ENCODE measurements at places on chromosomes 4 and X.

DNA sequence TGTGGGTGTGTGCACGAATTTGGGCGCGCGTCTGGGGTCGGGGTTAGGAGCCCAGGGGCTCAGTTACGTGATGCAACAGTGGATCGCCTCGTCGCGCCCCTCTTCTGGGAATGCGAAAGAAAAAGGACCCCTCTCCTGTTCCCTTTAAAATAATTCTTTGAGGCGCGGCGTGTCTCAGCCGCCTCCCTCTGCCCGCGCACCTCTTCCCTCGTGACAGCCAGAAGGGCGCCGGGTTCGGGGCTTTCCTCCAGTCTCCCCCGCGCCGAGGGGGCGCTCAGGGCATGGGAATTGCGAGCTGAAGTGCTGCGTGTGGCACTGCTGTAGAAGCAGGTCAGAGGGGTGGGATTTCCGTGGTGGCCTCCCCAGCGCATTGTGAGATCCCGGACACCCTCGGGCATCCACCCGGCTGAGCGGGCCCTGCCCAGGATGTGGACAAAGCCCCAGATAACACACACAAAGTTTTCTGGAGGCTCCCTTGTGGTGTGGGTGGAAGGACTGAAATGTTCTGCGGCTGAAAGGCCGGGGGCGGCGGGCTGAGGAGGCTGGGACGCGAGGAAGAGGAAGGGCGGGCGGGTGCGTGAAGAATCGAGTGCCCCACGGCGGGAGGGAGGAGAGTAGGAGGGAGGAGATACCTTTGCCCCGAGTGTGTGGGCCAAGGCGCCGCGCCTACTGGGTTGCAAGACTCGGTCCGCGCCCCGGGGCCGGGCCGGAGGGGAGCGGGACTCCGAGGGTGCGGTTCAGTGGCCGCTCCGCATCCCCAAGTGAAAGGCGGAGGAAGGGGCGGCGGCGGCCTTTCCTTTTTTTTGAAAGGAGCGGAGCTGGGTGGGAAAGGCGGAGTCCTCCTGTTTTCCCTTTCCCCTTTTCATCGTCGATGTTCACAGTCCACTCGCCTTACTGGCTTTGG lies 752 bp downstream of the SEPTIN11 start:
- peak; percentile 48 for DNase-seq

DNA sequence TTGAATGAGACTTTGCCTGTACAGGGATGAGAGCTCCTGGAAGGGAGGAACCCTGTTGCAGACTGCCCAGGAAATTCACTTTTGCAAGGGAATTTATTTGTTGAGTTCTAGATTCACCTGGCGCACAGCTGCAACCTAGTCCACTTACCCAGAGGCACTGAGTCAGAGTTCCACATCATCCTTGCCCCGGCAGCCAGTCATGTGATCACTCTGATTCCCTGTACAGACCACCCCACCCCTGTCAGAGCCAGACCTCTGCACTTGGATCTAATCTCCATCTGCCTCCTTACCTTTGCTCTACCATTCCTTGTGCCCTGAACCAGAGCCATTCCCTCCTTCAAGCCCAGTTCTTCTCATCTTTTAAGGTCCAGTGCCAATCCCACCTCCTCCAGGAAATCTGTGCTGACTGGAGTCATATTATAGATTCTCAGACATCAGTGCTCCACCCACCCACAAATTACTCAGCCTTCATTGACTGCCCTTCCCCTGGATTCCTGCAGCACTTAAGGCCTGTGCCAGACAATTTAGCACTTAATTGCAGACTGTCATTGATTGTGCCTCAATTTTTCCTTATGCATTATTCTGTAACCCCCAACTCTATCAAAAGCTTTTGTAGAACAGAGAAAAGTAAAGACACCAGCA lies 84.1 kb upstream of the MAGEA4 start:
- DNase-seq, result no peak

DNA sequence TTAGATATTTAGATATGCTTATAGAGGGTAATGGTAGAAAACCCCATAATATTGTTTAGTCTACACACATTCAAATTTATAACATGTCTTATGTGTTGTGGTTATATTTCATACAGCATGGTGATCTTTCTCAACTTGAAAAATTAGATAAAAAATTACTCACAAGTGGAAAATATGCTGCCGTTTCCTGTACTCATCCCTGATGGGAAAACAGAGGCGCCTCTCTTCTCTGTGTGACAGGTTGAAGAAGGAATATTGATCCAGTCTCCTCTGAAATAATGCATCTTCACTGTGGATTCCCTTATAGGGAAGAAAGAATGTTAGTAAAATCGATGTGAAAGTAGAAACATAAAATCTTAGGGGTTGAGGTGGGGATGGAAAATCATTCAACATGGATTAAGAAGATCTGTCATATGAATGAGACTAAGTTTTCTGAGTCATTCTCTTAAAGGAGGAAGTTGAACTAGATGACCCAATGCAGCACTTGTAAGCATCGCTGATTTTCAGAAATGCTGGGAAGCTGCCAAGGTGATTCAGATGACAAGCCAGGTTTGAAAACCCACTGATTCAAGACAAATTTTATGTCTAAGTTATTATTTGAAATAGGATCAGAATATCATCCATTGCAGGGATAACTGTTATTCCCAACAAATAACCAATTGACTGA lies 70.7 kb downstream of the ANKRD50 start:
- DNase-seq, result no peak

GRCh38 chrX:122868631-122869030 lies 315.4 kb upstream of the GRIA3 start:
- no peak for DNase-seq

GRCh38 chr4:40182954-40183353 lies 13.9 kb upstream of the RHOH start:
- no peak for DNase-seq

GRCh38 chr4:138500869-138501268 lies 258.7 kb upstream of the SLC7A11 start:
- no peak for DNase-seq

- DNase-seq, result no peak
These were observed 30.7 kb upstream of the RAPGEF2 start for GRCh38 chr4:159071969-159072765.

GRCh38 chr4:115969756-115970155 lies 856.3 kb upstream of the NDST4 start:
- peak; percentile 26 for DNase-seq

DNA sequence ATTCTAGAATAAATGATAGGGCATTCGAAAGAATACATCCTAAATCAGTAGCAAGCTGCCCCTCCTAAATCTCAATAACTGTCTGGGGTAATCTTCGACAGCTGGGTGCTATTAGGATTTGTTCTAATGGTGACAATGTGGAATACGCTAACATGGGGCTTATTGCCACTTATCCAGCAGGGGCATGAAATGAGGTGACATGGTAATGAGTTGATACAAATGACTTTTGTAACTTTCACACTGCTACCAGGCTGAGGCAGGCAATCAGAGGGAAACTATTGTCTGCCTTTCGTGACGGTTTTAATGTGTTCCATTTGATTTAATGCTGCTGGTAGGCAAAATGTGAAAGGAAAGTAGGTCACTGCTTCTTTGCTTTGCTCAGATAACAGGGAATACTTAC lies 1047.4 kb upstream of the PABPC4L start:
- no peak for DNase-seq

- DNase-seq, result no peak
These were observed 9.3 kb downstream of the NOX1 start for GRCh38 chrX:100864657-100865391.

- DNase-seq, result no peak
These were observed 49.7 kb upstream of the PTPN13 start for GRCh38 chr4:86544310-86544966.

- DNase-seq, result no peak
These were observed 35.2 kb upstream of the CCNG2 start for GRCh38 chr4:77121736-77122240.

- no peak for DNase-seq
These were observed 465.5 kb downstream of the ADGRL3 start for GRCh38 chr4:61665649-61666048.

- DNase-seq, result no peak
These were observed 226.7 kb upstream of the CENPE start for GRCh38 chr4:103424853-103425252.

DNA sequence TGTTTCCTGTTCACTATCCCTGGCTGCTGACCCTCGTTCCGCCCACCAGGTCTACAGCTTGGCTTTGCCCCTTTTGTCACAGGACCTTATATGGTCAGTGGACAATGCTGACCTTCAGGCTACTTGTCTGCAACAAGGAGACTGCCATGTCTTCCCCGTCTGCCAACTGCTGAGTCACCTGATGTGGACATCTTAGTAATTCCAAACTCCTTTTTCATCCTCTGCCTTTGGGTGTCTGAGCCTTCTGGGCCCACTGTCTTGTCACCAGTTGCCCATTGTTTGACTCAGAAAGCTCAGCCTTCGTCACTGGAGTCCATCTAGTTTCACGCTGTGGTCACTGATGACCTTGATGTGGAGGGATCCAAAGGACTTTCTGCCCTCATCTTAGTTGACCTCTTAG lies 30.2 kb downstream of the GPRIN3 start:
- DNase-seq, result no peak

GRCh38 chr4:132097041-132097440 lies 1052.1 kb upstream of the PCDH10 start:
- no peak for DNase-seq

- no peak for DNase-seq
These were observed 27.1 kb downstream of the STAG2 start for GRCh38 chrX:123988423-123989111.

DNA sequence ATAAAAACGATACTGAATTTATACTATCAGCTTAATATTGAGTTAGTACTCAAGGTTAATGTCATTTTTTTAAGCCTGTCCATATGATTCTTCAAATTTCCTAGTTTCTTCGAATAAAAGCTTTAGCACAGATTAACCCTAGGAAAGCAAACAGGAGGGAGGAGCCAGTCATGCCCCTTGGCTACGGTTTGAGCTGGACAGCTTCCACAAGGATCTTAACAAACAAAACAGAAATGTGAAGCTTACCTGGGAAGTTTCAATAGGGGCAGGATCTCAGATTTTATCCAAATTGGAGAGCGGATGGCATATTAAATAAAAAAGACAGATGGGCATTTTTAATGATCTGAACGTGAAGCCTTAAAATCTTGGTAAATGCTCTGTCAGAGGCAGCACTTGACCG lies 2.3 kb downstream of the NWD2 start:
- DNase-seq, result no peak

DNA sequence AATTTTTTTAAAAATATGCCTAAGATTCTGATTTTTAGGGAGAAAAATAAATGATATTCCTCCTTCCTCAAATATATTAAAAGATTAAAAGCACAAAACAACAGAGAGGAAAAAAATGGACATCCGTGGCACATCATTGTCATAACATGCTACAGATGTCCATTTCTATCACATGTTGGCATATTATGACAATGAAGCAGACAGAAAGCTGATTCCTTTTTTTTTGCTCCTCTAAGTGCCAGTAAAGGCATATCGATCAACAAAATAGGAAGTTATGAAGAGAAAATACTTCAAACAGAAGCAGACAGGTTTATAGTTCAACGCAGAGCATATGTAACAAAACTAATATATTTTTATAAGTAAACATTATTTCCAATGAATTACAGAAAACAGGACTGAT lies 11.2 kb downstream of the KLHL8 start:
- DNase-seq, result no peak

GRCh38 chr4:83281307-83281706 lies 3.3 kb downstream of the COQ2 start:
- DNase-seq, result no peak

GRCh38 chr4:128462103-128462783 lies 174.6 kb upstream of the PGRMC2 start:
- DNase-seq, result no peak

DNA sequence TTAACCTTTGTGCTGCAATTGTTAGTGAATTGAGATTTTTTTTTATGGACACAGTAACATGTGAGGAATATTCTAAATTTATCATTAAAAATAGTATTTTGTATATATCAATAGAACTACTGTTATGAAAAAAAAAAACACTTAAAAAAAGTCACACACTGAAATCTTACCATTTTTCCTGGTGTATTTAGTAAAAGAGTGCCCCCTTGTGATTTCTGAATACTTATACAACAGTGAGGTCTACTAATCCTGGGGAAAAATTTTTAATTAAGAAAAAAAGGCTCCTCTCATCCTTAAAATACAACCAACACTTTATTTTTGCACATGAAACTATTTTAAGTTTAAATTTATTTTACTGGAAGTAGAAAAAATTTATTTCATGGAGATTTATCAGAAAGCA lies 56.4 kb upstream of the SPOCK3 start:
- DNase-seq, result no peak

DNA sequence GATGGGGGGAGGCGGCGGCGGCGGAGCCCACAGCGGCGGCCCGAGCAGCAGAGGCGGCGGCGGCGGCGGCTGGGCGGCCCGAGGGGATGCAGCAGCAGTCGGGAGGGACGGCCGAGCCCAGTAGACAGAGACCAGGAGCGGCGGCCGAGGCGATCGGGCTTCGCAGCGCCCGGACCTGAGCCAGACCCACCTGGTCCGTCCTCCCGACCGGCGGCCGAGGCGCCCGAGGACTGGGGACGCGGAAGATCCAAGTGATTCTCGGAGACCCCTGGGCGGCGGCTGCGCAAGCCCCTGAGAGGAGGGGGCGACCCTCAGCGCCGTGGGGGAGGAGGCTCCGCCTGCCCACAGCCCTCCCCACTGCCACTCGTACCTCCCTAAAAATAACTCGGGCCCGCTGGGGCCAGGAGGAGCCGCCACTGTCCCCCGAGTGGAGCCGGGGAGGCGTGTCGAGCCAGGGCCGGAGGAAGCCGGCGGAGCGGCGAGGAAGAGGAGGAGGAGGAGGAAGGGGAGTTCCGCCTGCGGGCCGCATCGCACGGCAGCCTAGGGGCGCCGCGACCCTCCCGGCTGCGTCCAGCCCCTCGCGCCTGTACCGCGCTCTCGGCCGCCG lies 608 bp downstream of the RAPGEF2 start:
- peak; percentile 52 for DNase-seq

- DNase-seq, result no peak
These were observed 33.7 kb downstream of the NFKB1 start for GRCh38 chr4:102534845-102535244.

- DNase-seq, result no peak
These were observed 76.8 kb downstream of the COMMD8 start for GRCh38 chr4:47386561-47387235.

DNA sequence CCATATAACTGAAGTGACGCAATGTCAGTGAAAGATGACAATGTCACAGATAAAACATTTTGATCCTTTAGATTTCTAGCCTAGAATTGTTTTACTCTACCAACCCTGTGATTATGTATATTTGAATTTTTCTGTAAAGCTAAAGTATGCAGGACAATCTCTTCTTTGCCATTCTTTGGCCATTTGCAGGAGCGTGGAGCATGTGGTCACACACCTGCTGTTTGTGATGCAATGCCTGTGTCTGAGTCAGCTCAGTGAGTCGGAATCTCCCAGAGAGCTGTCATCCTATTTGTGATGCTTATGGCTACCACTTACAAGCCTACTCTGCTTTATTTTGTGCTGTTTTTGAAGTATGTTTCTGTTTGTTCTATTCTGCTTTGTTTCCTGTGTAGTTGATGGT lies 214.5 kb downstream of the NAF1 start:
- no peak for DNase-seq
